HS-27A (cell line): ENCODE measurements at places on chromosomes 11 and 22.

DNA sequence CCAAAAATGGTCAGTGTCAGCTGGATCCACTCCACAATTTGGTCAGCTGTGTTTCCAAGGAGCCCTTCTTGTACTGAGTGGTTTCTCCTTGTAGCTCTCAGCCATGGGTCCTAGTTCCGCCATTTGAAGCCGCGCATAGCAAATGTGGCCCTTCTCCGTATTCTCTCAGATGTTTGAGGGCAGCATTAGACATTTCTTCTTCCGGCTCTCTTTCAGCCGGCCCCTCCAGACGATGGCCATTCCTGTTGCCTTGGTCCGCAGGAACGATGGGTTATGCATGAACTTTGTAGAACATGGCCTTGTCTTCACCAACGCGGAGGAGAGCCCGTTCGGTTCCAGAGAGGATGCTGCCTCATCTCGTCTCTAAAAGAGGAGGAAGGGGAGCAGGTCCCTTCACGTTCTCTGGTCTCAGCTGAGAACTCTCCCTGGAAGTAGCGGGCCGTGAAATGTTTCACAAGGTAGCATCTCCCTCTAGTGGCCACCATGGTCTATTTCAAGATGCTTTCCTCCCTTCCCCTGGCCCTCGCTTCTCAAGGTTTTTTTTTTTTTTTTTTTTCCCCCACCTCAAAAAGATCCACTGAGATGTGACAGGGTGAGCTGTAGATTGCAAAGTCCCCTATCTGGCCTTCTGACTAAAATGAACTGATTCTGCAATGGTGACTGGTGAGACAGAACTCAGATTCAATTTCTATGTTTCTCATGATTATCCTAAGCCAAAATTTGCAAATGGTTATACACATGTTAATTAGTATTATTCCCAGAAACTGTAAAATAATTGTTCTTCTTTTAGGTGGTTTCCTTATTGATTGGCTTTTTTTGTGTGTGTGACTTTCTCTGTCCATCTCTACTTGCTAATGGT is 19.8 kb upstream of the PLET1 start:
- DNase-seq = peak; percentile 52

DNA sequence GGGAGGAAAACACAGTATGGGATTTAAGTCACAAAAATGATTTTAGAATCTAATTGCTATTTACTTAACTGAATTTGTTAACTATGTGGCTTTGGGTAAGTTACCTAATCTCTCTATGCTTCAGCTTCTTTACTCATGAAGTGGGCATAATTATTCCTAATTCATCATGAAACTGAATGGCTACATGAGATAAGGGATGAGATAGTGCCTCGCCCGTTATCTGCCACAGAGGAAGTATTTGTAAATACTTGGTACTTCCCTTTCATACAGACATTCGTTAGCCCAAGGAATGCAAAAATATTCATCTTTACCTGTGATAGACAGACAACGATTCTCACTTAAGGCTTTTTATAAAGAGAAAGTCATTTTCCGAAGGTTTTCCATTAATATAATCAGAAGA is 221.2 kb upstream of the BLID start:
- DNase-seq = no peak

DNA sequence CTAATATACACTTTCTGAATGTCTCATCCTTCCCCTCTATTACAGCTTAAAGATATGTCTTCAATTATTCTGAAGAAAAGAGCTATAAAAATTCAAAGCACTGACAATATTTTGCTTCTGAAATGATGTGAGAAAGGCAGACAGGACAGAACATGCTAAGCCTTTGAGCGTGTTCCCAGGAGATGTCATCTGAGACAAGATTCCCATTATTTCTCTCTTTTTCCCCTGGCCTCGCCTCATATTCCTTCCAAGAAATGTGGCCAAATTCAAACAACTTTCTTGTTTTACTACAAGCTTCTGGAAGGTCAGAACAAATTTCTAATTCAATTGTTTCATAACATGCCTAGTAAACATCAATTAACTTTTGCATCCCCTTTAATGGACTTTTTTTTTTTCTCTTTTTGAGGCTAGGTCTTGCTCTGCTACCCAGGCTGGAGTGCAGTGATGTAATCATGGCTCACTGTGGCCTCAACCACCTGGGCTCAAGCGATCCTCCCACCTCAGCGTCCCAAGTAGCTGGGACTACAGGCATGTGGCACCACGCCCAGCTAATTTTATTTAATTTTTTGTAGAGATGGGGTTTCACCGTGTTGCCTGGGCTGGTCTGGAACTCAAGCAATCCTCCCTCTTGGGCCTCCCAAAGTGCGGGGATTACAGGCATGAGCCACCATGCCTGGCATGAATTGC is 37.1 kb upstream of the NFRKB start:
- no peak for DNase-seq

DNA sequence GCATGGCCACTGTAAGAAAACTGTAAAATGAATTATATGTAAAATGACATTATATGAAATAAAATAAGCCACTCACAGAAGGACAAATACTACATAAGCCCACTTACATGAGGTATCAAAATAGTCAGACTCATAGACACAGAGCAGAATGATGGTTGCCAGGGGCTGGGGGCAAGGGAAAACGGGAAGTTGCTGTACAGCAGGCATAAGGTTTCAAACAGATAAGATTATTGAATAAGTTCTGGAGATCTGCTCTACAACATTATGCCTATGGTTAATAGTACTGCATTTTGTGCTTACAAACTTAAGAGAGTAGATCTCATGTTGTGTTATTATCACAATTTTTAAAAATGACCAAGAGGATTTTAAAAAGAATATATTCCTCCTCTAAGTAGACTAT is 32.7 kb upstream of the HEPHL1 start:
- no peak for DNase-seq

DNA sequence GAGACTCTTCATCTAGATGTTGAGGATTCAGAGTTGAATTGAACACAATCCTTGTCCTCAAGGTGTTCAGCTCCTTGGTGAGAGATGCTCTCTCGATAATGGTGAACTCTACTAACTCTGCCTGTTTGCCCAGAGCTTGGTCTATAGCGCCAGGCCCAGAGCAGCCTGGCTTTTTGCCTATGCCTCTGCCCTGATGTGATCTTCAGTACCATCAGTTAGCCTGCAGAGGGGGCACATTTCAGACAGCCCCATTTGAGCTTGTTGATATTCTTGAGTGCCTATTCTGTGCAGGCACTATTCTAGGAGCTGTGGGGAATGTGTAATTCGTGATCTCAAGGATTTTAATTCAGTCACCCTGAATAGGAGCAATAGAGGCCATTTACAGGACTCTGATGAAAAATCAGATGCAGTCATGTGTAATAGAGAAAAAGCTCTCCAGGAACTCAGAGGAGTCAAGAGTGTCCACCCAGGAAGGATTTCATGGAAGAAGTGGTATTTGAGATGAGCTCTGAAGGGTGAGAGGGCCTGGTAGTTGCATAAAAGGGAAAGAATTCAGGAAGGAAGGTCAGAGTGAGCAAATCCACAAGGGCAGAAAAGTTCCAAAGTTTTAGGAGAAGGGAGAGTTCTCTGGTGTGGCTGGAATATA is 19.3 kb downstream of the GTPBP1 start:
- DNase-seq = no peak

GRCh38 chr11:67500831-67501715 is 4.1 kb downstream of the PITPNM1 start:
- DNase-seq = no peak
